Stimulated activated CD4-positive, alpha-beta T cell treated with anti-CD3 and anti-CD28 coated beads, TNF-alpha, amount 100 ng/mL, for 4 hours (primary cell): ENCODE measurements at places on chromosomes 16 and 17.

- no peak for DNase-seq
Measured at GRCh38 chr17:73304971-73305812, 6.6 kb downstream of the CDC42EP4 start.

DNA sequence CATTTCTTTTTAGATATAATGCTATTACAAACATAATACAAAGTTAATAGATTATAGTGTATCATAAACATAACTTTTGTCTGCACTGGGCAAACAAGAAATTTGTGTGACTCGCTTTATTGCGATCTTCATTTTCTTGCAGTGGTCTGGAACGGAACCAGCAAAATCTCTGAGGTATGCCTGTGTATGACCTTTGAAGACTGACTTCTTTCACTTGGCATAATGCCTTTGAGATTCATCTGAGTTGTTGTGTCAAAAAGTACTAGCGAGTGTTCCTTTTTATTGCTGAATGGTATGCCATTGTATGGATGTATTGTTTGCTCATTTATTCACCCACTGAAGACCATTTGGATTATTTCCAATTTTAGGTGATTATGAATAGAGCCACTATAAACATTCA lies 69.2 kb downstream of the TANC2 start:
- DNase-seq, result no peak

GRCh38 chr16:10838621-10839278 lies 20.2 kb upstream of the TVP23A start:
- DNase-seq, result no peak

- DNase-seq, result no peak
Measured at GRCh38 chr17:78147315-78147998, 1.3 kb downstream of the C17orf99 start.

DNA sequence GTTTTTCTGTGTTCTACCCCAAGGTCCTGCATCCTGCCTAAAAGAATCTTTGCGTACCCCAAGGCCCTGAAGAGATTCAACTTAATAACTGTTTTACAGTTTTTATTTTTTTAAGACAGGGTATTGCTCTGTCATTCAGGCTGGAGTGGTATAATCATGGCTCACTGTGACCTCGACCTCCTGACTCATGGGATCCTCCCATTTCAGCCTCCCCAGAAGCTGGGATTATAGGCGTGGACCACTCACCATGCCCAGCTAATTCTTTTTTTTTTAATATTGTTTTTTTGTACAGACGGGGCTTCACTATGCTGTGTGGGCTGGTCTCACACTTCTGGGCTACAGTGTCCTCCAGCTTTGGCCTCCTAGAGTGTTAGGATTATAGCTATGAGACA lies 9.3 kb upstream of the FAAP100 start:
- DNase-seq, result no peak

DNA sequence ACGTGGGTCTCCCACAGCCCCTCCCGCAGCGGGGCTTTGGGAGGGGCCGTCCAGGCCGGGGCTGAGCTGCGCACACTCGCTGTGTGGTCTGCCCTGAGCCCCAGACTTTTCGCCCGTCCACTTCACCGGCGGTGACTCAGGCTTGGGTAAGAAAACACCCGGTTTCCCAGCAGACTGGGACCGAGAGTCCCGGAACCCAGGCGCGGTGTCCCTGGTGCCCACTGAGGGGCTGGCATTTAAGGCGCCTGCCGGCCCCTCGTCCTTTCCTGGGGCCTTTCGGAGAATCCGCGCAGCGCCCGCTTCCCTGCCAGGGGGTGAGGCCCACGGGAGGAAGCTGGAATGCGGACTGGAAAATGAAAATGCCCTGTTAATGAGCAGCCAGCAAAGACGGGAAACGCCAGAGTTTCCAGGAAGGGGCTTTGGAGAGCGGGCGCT lies 100.3 kb downstream of the C16orf95 start:
- no peak for DNase-seq

- no peak for DNase-seq
Measured at GRCh38 chr16:63069047-63069446, 1032.8 kb upstream of the CDH8 start.

- DNase-seq, result no peak
Measured at GRCh38 chr17:38328620-38329019, 15.1 kb downstream of the GPR179 start.

GRCh38 chr16:21950782-21951521 lies 2.2 kb upstream of the UQCRC2 start:
- no peak for DNase-seq

- no peak for DNase-seq
Measured at GRCh38 chr16:65767125-65767524, 599.4 kb upstream of the CDH5 start.

GRCh38 chr17:50117202-50118051 lies 12.5 kb downstream of the SAMD14 start:
- DNase-seq, result peak; percentile 47
